ENCODE measurements at places on chromosomes 16 and 17.

DNA sequence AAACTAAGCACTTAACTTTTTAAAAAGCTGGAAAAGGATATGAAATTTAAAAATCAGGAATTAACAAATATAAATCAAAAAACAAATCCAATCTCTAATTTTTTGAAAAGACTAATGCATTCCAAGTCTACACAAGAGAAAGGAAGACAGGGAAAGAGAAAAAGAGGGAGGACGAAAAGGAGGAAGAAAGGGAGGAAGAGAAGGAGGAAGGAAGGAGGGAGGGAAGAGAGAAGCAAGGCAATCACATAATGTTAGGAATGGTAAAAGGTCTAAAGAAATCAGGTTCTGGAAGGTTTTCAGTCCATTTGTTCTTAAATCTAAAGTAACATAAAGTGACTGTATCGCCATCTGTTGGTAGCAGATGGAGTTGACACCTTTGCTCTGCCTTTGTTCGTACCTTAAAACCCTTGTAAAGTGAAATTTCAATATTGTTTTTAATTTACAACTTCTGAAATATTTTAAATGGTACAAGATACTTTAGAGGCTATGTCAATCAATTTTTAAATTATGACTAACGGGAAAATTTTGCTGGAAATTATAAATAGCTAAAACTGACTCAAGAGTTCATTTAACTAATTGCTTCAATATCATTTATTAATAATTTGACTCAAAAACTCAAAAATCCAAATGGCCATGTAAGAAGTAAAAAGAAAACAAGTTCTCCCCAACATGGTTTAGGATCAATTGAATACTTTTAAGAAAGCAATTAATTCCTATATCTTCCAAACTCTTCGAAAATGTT, 20.4 kb upstream of the CDYL2 start:
- DNase-seq = peak; percentile 51

GRCh38 chr16:83455716-83456115, 352.1 kb upstream of the HSBP1 start:
- DNase-seq = no peak

DNA sequence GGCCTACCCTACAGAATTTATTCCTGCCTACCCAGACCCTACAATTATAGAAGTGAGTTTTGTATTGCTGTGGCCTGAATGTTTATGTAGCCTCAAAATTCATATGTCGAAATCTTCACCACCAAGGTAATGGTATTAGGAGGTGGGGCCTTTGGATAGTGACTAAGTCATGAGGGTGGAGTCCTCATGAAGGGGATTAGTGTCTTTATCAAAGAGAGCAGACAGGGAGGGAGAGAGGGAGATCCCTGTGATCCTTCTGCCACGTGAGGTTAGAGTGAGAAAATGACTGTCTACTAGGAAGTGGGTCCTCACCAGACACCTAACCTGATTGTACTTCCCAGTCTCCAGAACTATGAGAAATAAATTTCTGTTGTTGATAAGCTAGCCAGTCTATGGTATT, 981 bp upstream of the DUXB start:
- DNase-seq = no peak

GRCh38 chr17:7858522-7858810, 663 bp downstream of the CYB5D1 start:
- no peak for DNase-seq

- no peak for DNase-seq
Measured at GRCh38 chr16:12891836-12892235, 9.6 kb upstream of the SHISA9 start.
